HuH-7.5 (cell line): ENCODE measurements at places on chromosomes 5 and 9.

GRCh38 chr5:140041492-140042392 lies 1.4 kb downstream of the NRG2 start:
- DNase-seq, result no peak

DNA sequence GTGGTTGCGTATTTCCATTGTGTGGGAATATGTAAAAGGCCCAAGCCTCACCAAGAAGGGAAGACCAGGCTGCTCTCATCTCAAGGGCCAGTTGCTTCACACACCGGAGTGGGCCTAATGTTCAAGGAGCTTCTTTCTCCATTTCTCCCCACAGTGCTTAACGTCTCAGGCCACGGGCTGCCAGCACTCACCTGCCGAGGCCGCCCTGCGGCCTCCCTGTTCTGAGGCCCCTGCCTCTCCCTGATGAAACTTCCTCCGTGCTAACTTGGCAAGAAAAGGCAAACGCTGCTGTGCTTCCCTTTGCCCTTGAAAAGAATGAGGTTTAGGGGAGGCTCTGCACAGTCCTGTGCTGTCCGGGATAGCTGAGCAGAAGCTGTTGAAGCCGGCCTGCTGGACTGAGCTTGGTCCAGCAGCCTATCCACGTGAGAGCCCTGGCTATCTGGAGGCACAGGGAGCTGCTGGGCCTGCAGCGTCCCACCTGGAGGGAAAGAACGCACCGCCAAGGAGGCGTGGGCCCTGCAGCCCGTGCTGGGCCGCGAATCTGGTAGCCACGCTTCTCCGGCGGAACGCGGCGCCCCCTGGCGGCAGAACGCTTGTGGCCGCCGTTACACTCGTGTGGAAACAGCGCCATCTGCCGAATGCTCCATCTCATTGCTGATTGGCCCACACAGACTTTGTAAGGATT lies 73.5 kb upstream of the PRSS3 start:
- peak; percentile 23 for DNase-seq

DNA sequence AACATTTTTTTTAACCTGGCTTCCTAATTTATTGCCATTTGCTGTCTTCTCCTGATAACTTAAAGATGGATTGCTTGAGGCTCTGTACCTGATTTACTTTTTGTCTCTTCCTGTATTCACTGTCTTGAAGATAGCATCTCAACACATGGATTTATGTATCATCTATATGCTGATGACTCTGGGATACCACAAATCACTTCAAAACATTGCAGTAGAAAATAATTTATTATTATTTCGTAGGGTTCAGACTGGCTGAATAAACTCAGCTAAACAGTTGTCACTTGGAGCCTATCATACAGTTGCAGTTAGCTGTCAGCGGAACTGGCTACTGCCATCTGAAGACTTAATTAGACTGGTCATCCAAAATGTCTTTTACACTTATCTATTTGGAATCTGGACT lies 1025.2 kb upstream of the CDH18 start:
- DNase-seq, result no peak

GRCh38 chr9:119020284-119020683 lies 349.0 kb downstream of the BRINP1 start:
- DNase-seq, result no peak
